ENCODE measurements at places on chromosomes 7 and 10.

DNA sequence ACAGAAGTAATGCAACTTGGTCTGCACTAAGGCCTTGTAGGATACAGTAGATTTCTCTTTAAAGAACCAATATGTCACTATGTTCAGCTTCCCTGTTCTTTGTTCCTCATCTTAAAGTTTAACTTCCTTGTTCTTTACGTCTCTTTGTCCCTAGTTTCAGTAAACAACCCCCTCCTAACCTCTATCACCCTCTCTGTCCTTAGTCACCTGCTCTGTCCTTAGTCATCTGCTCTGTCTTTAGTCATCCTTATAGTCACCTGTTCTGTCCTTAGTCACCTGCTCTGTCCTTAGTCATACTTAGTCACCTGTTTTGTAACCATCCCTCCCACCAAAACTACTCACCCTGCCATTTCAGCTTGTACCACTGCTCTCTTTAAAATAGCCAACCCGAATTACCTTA lies 144.6 kb upstream of the TMEM106B start:
- DNase-seq: no peak

- DNase-seq: no peak
Observed at GRCh38 chr7:77461842-77462241, 45.7 kb upstream of the GSAP start.

- no peak for DNase-seq
Observed at GRCh38 chr10:33195608-33196376, 138.7 kb downstream of the NRP1 start.

DNA sequence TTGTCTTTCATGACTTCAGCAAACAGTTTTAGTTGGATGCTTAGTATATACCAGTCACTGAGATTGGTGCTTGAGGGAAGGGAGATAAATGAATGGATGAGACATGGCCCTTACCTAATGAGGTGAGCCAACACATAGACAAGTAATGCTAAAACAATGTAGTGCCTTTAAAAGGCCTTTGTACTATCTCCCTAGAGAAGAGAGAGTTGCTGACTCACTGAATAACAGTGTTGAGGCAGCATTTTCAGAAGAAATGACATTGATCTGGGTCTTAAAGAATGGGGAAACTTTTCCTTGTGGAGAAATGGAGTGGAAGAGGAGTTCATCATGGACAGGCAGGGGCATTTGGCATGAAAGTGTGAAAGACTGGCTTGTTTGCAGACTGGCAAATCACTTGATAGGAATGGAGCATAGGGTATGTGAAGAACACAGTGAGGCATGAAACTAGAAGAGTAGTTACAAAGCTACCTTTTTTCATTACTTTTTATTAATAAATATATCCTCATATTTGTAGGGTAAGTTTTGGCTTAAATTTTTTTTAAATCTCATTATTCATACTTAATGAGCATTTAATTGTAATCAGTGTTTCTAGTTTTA lies 91.2 kb downstream of the KAT6B start:
- no peak for DNase-seq

DNA sequence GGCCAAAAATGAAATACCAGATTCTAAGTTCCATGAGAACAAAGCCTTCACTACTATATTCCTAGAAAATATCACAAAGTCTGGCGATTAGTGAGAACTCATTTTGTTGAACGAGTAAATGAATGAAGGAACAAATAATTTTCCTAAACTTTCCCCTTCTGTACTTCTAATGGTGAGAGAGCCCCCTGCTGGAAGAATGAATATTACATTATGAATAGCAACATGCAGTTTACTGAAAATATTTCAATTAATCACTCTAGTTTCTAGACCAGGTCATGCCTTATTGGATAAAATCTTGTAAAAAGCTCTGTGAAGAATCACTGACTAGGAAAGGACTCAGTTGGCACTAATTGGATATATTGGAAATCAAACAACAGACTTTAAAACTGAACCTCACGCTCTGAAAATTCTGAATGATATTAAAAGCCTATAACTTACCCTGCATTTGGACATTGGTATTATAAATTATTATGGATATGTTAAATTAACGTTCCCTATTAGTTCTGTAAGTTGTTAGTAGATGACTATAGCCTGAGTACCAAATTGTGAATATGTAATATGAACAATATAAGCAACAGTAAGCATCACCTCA lies 32.4 kb upstream of the MTPN start:
- peak; percentile 33 for DNase-seq

- DNase-seq: no peak
Observed at GRCh38 chr10:75736151-75736640, 304.8 kb downstream of the LRMDA start.

DNA sequence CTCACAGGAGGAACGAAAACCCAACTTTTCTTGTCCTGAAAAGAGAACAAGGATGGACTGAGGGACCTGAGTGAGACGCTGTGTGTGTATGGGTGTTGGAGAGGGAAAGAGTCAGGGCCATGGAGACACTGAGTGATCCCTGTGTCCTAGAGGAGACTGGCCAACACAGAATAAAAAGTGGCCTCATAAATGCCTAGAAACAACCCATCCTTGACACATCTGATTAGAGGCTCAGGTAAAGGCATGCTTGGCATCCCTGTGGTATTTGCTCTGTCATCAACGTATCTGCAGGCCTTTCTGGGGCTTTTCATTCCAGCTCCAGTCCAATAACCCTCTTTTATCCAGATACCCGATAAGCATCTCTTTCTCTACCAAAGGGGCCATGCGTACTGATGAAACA lies 86.3 kb downstream of the FGFR2 start:
- DNase-seq: no peak

Data from NCI-H187 treated with DMSO at 0.1 percent for 48 hours (cell line).